ENCODE measurements at places on chromosomes 1 and 21.

DNA sequence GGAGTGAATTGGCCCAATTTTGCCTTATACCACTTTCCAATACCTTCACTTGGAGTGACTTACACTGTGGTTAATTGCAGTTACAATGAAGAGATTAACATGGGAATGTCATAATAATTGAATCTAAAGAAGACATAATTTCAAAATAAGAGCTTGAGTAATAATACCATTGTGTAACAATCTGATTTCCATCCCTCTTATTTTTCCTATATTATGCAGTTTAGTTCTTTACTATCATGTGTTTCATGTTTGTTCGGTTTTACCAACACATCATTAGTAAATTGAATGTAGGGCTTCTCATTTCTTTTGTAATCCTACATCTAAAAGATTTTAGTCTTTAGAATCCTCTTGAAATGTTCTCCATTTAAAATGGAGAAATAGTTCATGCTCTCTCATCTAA, 19.2 kb upstream of the XPR1 start:
- no peak for DNase-seq

DNA sequence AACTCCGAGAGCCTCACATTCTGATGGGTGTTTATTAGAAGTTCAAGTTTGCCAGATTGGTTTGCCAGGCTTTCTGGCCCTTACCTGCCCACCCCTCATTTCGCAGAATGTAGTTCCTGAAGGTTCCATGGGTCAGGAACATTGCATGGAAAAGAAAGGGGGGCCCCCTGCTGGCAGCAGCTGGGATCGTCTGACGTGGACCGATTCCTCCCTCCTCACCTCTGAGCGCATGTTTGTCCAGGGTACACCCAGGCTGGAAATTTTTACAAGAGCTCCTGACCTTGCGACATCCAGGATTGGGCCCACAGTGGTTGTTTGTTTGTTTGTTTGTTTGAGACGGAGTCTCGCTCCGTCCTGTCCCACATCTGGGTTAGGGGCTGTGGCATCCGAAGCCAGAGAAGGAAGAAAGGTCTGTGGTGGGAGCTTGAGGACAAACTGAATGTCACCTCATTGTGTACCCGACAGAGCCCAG, 126.0 kb upstream of the TMEM51 start:
- no peak for DNase-seq

- DNase-seq, result no peak
Observed at GRCh38 chr1:185787238-185787637, 53.0 kb downstream of the HMCN1 start.

DNA sequence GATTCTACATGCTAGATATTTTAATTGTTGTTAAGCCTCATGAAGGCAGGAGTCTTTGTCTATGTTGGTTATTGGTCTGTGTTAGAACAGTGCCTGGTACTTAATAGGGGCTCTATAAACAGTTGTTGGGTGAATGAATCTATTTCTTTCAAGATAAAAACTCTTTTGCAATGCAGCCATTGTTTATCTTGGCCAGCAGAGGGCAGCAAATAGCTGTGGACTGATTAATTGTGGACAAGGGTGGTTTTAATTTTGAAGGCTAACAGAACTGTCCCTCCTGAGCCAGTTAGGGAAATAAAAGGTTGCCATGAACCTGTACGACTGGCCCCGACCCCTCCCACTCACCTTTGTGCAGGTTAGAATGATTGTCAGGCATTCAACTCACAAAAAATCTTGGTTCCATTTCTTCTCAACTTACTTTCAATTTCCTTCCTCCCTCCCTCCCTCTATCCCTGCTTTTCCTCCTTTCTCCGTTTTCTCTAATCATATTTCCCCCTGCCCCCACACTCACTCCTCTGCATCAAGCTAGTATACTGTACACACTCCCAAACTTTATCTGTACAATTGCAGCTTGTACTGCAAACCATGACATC, 66.3 kb upstream of the DIRAS3 start:
- DNase-seq, result no peak

- DNase-seq, result no peak
Observed at GRCh38 chr1:52836035-52836434, 6.5 kb upstream of the ZYG11A start.

DNA sequence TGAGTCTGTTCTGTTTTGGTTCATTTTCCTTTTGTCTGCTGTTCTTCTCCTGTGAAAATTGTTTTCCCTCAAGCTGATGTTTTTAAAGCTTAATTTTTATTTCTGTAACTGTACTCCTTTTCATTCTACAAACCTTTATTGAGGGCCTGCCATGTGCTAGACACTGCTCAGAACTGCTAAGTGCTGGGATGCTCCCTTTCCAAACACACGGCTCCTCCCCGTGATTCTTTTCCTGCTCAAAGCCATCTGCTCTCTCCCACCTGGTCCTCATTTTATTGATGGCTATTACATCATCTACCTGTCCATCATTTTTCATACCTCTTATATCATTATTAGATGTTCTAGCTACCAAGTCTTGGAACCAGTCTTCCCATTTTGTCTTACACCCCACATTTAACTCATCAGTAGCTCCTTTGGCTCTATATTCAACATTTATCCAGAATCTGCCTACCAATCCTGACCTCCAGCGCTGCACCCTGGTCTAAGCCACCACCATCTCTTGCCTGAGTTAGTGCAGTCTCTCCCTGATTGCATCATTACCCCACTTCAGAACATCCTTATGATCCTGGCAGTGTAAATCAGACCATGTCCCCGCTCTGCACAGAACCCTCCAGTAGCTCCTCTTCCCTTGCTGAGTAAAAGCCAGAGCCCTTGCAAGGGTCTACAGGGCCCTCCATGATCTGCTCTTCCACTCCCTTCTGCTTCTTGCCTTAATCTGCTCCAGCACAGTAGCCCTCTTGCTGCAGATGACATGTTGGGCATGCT, 118.1 kb downstream of the CACNA1E start:
- DNase-seq, result no peak

GRCh38 chr1:158200527-158200926, 19.8 kb downstream of the CD1D start:
- DNase-seq, result no peak

DNA sequence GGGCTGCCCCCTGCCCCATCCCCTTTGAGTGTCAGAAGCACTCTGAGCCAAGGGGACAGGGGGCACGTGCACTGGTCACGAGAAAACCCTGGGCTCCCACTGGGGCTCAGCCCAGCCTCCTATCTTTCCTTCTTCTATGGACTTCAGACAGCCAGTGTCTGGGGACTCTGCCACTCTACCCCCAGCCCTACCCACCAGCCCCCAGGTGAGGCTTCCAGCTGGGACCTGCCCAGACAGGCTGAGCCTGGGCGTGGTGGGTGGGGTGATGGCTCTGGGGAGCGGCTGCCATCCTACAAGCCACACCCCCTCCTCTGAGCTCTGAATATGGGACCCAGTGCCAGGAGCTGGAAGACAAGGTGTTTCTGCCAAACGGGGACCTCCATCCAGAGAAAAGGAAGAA, 8.0 kb upstream of the SFN start:
- DNase-seq, result no peak

DNA sequence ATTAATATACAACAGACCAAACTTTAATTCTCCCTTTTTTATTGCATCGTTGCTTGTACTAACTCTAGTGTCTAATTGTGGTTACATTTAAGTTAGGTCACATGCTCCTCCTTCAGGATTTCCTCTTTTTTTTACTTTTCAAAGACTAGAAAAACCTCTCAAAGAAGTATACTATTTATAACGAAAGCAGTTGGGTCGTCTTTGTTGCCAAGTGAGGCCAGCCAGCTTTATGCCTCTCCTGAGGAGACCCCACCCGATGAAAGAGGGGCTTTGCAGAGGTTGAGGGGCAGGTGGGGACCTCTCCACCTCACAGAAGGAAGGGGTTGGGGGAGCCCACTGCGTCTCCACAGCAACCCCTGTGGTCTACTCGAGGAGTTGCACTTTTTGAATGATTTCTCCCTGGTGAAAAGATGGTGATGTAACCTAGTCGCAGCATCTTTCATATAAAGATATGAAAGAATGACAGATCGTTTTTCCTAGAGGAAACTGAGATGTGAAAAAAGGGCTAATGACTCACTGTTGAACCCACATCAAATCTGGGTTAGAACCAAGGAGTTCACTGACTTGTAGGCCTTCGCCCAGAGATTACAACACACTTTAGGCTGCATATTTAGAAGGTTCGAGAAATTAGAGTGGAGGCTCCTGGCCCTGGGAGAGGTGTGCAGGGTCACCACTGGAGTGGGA, 6.4 kb downstream of the TGFB2 start:
- DNase-seq, result no peak

- DNase-seq, result no peak
Observed at GRCh38 chr1:26833432-26834405, 7.2 kb downstream of the ZDHHC18 start.

- DNase-seq, result no peak
Observed at GRCh38 chr1:9960706-9961562, 17.7 kb downstream of the NMNAT1 start.

GRCh38 chr1:20124456-20125057, 5.2 kb upstream of the PLA2G2D start:
- DNase-seq, result no peak

GRCh38 chr1:212359794-212360479, 54.7 kb downstream of the PACC1 start:
- no peak for DNase-seq

GRCh38 chr1:201666102-201666501, 127.2 kb downstream of the NAV1 start:
- no peak for DNase-seq

- DNase-seq, result no peak
Observed at GRCh38 chr1:154845174-154845573, 24.9 kb downstream of the KCNN3 start.

GRCh38 chr1:48695161-48695560, 81.5 kb downstream of the BEND5 start:
- DNase-seq, result no peak

GRCh38 chr1:192876633-192877032, 67.8 kb downstream of the RGS2 start:
- DNase-seq, result no peak

DNA sequence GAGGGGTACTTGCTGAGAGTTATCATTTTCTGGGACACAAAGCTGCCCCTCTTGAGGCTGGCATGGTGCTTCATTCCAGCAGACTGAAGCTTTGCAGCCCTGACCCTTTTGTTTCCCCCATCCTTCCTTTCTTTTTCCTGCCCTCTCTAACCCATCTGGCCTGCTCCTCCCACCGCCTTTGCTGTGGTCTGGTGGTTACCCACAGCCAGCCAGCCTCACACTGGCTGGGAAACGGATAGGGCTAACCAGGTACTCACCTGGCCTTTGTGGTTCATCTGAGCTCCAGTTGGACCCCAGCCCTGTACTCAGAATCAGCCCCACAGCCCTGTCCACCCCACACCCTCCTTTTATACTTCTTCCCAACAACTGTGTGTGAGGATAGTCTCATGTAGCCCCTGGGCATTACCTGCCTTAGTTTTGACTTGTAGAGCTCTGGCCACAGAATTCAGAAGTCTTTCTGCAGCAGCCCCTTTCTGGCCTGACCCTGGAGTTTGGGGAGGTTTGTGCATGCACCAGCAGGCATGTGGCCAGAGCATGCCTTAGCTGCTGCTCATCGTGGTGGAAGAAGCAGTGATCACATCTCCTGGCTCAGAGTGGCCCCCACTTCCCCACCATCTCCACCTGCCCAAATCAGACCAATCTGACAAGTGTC, 138.0 kb downstream of the TRABD2B start:
- no peak for DNase-seq

GRCh38 chr21:14751602-14752344, 205.7 kb upstream of the SAMSN1 start:
- DNase-seq, result no peak

DNA sequence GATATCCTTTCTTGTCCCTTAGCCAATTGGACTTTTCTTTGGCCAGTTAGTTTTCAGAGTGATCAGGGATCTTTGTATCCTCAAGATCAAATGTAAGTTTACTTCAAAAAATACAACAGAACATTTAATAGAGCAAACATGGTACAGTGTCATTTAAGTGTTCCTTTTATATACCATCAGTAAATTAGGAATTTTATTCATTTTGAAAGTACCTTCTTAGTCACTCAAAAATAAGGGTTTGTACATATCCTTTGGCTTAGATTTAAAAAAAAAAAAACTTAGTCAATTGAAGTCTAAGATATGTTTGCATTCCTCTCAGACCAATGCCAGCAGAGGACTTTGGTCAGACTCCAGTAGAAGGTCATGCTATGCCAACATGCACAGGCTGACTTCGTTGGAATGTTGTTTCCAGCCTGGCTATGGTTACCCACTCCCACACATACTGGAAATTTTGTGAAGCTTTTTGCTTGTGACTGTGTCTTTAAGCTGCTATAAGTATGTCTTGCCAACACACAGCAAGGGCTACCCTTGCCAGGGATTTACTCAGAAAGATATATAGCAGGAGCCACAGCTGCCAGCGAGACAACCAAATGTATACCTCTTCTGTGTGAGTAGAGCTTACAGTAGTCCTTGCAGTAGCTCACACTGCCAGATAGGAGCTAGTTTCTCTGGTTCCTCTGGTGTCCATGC, 81.5 kb upstream of the LRIF1 start:
- DNase-seq, result no peak

DNA sequence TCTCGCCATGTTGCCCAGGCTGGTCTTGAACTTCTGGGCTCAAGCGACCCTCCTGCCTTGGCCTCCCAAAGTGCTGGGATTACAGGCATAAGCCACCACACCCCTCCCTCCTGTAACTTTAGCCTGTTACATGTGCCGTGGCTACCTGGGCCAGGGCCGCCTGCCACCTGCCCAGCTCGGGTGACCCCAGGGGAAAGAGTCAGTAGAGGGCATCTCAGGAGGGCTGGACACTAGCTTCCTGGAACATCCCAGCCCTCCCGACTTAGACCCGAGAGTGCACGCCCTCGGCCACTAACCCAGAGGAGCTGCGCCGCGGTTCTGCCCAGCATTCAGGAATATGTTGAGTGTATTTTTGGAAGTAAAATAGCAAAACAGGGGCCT, 40.4 kb upstream of the TMEM52 start:
- no peak for DNase-seq

DNA sequence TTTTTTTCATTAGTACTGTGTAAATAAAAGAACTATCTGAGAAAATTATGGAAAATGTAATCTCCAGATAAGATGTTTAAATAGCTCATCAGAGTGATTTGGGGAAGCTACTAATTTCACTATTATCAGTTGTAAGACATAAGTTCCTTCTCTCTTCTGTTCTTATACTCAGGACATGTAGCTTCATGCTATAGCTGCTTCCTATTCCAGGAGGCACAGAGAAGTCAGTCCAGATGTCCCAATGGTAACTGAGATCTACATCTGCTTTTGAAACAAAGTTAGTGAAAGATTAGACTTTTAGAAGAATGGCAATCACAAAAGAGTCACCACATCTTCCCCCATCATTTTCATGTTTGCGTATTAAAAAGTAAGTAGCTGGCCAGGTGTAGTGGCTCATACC, 5.6 kb downstream of the MAP3K21 start:
- no peak for DNase-seq

- DNase-seq, result no peak
Observed at GRCh38 chr1:202235856-202236837, 42.5 kb downstream of the LGR6 start.

DNA sequence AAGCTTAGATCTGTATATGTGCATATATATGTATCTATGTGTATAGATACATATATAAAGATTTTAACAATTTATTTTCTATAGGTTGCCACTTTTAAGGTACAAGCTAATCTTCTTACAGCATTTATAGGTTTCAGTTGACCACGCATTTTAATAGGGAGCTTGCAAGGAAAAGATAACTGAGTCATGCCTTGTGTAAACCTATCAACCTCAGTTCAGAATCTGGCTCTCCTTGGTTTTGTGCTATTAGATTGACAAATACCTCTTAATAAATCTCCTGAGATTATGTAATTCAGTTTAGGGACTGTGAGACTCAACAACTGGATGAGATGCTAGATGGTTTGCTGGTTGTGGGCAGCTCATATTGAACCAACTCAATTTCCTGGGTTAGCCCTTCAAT, 114.7 kb upstream of the SERBP1 start:
- no peak for DNase-seq
